ENCODE measurements at places on chromosomes 12 and 14. TPM values are rescaled to one million over a fixed set of nuclear protein-coding genes. Genes with fewer than 3 reads are reported as not detected.

- DNase-seq = no peak
Measured at GRCh38 chr14:95256776-95257060, 63.0 kb downstream of the CLMN start.

DNA sequence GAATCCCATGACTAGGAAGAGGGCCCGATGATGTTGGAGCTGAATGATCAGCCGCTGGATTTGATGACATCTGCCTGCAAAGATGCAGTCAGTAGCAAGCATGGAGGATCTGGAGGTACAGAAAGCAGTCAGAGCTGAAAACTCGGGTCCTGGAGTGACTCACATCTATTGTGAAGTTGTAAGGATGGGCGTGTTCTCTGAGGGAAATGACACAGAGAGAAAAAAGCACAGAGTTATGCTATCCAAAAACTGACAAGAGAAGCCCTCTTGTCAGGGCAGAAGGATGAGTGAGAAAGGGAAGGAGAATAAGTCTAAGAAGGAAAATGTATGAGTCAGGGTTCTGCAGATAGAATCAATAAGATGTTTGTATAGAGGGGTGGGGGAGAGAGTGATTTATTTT is 380.4 kb upstream of the CCDC196 start:
- DNase-seq = no peak

GRCh38 chr12:97235102-97235501 is 227.5 kb upstream of the RMST start:
- peak; percentile 14 for DNase-seq

DNA sequence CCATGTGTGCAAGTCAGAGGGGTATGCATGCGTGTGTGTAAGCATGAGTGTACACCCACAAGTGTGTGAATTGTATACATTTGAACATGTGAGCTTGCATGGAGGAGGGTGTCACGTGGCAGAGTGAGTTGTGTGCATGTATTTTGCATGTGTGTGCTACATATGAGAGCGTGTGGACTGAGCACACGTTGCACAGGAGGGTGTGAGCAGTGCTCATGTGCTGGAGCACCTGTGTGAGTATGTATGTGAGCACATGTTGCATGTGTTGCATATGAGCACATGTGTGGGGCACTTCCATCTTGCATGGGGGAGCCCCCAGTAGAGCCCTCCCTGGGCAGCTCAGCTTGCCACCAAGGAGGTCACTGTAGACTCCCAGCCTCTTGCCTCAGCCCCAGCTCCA is 180.2 kb upstream of the MYL2 start:
- no peak for DNase-seq

DNA sequence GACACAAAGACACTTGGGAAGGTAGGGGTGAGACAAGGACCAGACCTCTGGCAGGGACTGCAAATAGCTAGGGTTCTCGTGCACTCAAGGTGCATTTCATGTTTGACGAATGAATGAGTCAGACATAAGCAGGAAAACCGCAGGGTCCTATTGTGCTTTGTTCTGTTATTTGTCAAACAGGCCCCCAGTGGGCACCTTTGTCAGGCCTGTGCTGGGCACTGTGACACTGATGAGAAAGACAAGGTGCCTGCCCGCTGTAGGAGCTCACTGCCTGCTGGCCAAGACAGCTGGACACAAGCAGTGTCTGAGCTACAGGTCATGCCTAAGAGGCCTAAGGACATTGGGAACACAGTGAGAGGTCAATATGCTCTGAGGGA is 2.3 kb downstream of the OTUB2 start:
- DNase-seq = no peak

CPM gene
- polyA plus RNA-seq = 23.3 TPM

NFATC4 gene
- 74.1 TPM for polyA plus RNA-seq

DNA sequence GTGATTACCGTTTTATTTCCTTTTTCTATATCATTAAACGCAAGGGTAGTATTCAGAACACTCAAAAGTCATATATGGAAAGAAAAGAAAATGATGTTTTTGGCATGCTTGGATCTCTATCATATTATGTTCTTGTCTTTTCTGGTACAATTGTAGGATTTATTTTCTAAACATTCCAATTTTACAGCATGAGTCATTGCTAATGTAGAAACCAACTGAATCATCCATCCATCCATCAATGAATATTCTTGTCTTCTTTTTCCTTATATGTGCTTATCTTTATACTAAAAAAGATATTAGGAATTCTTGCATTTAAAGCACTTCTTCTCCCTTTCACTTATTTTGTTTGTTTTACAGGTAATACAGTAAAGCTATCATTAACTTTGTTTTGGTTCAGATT is 20.4 kb upstream of the AMIGO2 start:
- no peak for DNase-seq

GRCh38 chr14:42513837-42514236 is 907.2 kb downstream of the LRFN5 start:
- no peak for DNase-seq

All from renal cortex interstitium (tissue), 15 donors.